K562 (cell line): ENCODE measurements at places on chromosomes 2 and 18.

DNA sequence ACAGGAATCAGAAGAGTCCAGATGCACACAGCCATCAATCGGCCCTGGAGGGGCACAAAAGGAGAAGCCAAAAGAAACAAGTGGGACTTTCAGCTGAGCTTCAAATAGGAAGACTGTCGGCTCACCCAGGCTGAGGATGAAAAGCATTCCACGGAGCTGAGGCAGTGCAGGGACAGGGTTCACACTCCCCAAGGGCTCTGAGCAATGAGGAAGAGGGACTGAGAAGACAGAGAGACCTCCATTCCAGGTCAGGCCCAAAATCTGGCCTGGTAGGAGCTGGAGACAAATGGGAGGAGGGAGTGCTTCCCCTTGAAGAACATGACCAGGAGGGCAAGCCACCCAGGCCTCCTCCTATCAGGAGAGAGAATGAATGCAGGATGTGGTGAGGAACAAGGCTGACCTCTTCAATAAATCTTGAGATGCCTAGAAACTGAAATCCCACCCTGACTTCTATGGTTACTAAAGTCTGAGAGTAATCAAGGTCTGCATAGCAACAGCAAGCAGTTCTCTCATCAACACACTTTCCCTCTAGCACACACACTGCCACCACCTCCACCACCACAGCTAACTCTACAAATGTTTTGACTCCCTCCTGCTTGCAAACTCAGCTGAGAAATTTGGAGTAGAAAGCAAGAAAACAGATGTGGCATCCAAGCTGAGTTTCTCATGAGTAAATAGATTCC, 434.4 kb downstream of the TNS1 start:
- no peak for DNase-seq

DNA sequence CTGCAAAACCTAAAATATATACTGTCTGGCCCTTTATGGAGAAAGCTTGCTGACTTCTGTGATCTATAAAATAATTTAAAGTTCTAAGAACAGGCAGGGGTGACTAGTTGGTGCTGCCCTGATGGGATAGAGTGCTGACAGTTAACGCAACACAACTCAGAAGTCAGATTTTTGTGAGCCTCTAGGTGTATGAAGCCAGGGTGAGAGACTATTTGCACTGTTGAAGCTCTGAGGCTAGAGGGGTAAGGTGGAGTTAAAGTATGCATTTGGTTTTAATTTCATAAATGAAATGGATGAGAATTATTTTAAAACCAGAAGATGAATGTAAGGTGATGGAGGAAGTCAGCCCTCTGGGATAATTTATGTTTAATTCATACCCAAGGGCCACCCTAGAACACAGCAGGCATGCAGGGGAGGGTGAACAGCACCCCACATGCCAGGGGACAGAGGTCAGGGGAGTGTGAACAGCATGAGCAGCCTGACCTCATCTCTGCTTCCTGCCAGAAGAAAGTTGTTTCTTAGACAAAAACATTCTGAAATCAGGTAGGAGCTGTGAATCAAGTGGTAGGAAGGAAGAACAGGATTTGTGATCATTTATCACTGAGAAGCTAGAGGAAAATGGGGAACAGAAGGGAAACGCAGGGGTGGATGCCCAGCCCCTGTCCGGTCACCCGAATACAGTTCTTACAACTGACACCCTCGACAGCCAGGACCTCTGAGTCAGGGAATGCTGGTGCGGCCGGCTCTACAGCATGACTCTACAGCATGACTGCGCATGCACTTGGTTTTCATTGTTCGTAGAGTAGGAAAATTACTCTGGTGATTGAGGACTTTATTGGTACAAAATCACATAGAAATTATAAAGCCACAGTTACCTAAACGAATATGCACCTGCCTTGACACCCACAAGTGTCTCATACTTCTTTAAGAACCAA, 93.1 kb downstream of the MBP start:
- DNase-seq, result no peak

DNA sequence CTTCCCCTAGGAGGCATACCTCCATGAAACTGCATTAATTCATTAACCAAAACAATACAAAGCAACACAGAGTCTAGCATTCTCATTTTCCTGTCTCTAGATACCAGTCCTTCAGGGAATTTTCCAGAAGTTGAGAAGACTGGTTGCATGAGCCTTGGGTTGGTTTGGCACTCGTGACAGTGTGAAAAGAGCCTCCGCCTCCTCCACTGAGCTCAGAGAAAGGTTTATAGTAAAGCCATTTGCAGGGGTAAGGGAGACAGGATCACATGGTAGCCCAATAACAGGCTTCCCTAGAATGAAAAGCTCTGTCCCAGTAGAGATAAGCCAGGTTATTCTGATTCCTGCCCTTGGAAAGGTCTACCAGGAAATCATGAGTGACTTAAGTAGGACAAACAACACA, 9.7 kb upstream of the TMEM247 start:
- DNase-seq, result no peak

GRCh38 chr2:214156971-214157370, 253.9 kb upstream of the VWC2L start:
- DNase-seq, result no peak

DNA sequence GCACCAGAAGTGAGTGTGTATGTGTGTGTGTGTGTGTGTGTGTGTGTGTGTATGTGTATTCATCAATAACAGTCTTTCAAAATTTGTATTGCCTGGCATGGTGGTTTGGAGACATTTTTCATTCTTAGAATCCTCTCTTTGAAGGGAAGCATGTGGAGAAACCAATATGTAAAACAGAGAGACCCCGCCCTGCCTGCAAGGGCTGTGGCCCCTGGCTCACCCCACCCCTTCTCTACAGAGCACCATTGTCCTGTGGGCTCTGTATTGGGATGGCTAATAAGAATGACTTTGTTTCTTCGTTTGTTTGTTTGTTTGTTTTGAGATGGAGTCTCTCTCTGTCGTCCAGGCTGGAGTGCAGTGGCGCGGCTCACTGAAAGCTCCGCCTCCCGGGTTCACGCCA, 65.9 kb downstream of the GNAL start:
- no peak for DNase-seq

- DNase-seq, result no peak
These were observed 55.6 kb upstream of the MYCN start for GRCh38 chr2:15884790-15885189.

- no peak for DNase-seq
These were observed 1.8 kb downstream of the AFF3 start for GRCh38 chr2:100140582-100140981.

DNA sequence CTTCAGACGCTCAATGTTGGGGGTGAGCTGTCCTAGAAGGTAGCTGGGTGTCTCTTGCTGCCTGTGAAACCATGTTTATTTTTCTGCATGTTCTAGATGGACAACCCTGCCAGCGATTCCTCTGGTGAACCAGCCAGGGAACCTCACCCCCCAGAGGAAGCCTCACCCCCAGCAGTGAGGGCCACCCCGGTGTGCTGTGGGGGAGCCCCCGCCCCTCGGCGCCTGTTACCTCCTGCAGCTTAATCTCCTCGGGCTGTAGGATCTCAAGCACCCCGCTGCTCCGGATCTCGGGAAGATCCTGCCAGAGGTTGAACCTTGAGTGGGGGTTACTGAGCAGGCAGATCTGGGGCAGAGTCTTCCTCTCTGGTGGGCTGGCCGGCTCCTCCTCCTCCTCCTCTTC, 50.0 kb downstream of the SNORC start:
- DNase-seq, result no peak

DNA sequence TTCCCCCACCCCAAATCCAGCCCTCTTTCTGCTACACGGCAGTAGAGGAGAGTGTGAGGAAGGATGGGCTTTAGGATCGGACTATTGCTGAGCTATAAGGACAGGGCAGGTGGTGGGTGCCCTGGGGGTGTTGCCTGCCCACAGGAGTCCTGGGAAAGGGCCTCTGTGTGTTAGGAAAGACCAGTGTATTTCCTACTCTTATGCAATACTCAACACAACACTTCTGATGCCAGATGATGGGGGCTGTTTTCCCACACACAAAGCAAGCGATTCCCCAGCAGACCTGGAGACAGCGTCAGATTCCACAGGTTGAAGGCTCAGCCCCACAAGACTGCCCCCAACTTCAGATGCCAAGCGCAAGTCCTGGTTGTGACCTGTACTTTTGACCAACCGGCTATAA, 91.0 kb upstream of the LCLAT1 start:
- no peak for DNase-seq

DNA sequence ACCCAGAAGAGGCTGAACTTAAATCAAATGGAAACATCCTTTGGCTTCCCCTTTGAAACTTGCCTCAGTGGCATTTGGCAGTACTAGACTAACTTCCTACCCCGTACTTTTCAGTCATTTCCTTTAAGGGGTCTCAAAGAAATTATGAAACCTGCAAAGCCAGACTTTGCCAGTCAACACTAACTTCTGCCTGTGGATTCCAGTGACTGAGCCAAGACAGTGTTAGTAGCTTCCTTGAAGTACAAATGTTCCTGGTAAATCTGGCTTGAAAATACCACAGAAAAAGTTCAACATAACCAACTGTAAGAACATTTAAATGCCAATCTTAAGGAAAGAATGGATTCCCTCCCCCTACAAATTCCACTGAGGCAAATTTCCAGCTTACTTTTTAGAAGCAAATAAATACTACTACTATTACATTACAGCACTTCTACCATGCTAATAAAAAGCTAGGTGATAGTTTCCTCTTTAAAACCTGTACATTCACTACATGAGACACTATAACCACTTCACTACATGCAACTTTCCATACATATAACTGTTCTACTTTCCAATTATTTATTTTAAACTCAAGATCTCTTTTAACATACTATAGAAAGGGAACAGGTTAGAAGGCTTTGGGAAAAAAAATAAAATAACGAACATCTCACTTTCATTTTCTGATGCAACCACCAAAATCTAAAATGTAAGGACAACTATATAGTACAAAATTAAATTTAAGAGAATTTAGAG, 2.4 kb downstream of the PELI1 start:
- no peak for DNase-seq

DNA sequence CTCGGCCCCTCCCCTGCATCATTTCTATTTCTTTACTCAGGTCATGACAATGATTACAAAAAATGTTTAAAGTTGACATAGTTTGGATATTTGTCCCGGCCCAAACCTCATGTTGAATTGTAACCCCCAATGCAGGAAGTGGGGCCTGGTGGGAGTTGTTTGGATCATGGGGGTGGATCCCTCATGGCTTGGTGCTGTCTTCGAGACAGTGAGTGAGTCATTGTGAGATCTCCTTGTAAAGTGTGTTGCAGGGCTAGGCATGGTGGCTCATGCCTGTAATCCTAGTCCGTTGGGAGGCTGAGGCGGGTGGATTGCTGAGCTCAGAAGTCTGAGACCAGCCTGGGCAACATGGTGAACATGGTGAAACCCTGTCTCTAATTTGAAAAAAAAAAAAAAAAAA, 9.2 kb upstream of the MAP4K4 start:
- no peak for DNase-seq

DNA sequence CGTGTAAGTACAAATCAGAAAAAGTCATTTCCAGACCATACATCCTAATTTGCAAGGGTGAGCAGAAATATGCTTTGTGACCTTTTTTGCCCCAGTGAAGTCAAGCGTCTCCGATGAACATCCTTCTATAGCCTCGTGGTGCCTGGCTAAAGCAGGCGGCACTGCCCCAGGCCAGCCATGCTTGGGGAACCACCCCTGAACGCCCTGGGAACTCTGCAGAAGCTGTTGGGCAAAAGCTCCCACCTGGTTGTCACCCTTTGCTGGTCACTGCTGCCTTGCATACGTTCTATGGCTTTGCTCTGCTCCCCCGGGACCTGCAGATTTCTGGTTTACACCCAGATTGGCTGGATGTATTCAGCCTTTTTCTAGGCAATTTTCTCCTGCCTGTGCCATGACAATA, 256.4 kb downstream of the SS18 start:
- DNase-seq, result no peak

- DNase-seq, result no peak
These were observed 1569.5 kb upstream of the NXPH2 start for GRCh38 chr2:140349695-140350094.

DNA sequence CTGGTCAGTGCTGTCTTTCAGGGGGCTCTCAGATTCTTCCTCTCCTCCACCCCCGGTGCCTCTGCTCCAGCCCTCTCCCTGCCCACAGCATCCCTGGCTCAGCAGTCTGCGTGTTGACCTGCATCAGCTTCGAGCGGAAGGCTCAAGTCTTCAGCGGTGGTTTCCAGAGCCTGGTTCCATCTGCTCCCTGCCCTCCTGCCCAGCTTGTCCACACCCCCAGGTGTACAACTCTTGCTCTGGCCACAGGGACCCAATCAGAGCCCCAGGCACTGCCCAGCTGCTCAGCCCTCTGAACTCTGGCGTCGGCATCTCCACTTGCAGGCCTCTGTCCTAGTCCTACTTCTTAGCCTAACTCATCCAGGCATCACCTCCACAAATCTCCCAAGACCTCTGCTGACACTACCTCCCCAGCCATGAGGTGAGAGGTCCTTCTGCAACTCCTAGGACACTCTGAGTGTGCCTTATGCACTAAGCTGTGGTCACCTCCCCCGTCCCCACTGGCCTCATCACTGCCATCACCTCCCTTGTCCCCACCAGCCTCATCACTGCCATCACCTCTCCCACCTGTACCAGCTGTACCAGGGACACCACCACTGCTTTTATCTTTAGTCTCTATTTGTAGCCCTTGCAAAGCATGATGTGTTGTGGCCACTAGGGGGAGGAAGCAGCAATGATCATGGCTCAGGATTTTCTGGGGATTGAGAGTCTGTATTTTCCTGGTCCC, 60.9 kb downstream of the EDAR start:
- DNase-seq, result peak; percentile 61

DNA sequence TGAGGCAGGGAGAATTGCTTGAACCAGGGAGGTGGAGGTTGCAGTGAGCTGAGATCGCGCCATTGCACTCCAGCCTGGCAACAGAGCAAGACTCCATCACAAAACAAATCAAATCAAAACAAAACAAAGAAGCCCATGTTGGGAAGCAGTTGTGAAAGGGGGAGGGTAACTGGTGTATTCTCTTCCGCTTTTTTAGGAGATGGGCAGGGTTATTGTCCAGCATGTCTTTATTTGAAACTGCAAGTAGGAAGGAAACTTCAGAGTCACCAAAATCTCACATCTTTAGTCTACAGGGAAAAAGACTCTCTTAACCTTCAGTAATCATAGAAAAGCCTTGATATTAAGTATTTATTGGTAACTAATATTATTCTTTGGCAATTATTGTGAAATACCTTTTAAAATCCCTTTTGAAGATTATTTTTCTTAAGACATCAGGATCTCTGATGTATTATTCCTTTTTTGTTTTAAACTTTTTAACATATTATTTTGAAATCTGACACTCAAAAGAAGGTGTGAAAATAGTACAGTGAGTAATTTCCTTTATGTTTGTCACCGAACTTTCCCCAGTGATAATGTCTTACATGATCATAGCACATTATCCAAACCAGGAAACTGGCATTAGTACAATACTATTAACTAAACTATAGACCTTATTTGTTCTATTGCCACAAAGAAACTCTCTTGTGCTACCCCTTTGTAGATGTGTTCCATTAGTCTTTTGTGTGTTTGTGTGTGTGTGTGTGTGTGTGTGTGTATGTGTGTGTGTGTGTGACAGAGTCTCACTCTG, 84.3 kb upstream of the LTBP1 start:
- DNase-seq, result no peak

- DNase-seq, result no peak
These were observed 178.6 kb downstream of the NRP2 start for GRCh38 chr2:205860885-205861284.

- DNase-seq, result no peak
These were observed 330.3 kb upstream of the FIGN start for GRCh38 chr2:164066095-164066494.
